ENCODE measurements at places on chromosomes 3 and 15. TPM values are rescaled to one million over a fixed set of nuclear protein-coding genes. Genes with fewer than 3 reads are reported as not detected.

TUSC7 gene
- not detected for total RNA-seq

TNNC1 gene
- 4.2 TPM for total RNA-seq

RBP2 gene
- total RNA-seq = not detected

C2CD4B gene
- total RNA-seq = 0.31 TPM

SERPINI2 gene
- total RNA-seq = not detected
